ENCODE measurements at places on chromosomes 7 and 10.

DNA sequence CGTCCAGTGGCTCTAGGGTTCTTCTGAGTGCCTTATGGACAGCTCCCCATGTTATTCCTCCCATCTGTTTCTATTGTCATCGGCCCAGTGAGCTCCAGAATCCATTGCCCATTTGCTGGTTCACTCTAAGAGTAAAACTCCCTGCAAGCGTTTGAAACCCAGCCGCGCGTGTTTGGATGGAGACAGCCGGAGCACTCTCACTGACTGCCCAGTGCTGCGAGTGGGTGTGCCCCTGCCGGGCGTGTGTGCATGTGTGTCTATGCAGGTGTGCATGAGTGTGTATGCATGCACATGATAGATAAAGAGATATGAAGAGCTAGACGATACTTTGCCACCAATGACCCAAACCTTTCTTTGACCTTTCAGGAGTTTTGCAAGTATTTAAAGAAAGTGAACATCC, 347.2 kb upstream of the MKI67 start:
- DNase-seq = no peak

DNA sequence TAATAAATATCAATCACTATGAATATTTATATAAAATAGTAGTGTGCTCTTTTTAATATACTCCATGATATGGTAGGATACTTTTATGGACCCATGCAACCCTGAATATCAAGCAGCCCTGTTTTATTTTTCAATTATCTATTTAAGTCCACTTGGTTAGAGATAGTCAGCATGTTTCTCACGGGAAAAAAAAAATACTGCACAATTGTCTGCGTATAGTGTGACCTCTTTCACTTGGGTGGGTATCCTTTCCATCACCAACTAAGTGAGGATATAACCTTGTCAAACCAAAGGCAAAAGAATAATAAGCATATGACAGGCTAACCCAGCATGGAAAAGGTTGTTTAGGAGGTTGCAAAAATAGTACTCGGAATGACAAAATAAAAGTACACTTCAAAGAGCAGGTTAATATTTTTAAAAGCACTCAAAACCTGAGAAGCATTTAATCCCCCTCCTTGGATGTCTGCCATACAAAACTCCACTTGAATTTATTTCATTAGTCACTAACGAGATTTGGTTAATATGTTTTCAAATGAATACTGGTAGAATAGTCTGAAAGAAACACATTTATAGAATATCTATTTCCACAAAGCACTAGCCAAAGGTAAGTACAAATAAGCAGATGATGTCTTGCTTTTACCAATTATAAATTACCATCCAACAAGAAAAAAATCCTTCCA, 76.5 kb downstream of the IMMP2L start:
- DNase-seq = no peak

GRCh38 chr10:44864051-44864450, 47.1 kb upstream of the TMEM72 start:
- no peak for DNase-seq

GRCh38 chr10:75000748-75001321, 110.6 kb upstream of the SAMD8 start:
- DNase-seq = no peak

DNA sequence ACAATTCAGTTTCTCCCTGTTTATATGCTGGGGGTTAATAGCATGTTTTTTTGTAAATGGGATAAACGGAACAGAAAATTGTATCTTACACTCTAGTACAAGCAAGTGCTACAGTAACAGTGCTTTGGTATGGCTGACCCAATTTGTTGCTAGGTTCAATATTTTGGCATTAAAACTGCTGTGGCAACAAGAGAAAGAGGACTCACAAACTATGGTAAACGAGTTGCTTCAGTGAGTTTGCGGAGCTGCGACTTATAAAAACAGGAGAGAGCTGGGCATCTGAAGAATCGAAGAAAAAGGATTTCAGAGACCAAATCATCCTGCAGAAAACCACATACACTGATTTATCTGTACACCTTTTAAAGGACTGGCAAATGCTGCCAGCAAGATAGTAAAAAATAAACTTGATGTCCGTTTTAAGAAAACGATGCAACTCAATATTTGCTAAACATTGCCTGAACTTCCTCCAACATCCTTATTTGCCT, 2.2 kb downstream of the GLUD1 start:
- no peak for DNase-seq

DNA sequence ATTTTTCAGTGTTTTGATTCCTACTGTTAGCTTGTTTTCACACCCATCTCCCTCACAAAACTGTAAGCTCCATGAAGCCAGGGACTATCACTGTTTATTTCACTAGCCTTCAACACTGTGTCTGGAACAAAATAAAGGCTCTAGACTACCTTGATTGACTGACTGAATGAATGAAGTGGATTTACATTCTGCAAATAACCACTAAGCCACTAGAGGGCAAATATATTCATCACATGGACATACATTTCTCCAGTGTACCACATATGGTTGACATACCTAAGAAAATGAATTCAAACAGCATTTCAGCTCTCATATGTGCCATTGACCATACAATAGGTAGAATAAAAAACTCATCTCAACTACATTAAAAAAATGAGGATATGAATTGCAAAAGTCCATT, 185.9 kb downstream of the RAB11FIP2 start:
- DNase-seq = no peak

DNA sequence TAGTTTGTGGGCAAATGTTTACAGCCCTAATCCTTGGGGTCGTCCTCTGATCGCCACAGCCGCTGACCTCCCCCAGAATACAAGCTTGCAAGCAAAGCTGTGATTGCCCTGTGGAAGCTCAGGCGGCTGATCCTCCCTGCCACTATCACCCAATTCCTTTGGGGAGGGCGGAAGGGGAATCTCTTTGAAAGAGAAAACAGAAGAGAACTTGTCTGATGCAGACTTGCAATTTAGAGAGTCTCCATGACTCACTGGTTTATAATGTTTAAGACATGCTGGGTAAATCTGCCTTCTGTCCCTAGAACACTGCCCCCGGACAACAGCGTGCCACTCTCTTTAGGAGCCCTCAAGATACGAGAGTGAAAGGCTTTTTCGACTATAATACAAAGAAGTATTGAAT, 75.5 kb downstream of the NRP1 start:
- DNase-seq = no peak

GRCh38 chr7:47389923-47390630, 191.8 kb downstream of the TNS3 start:
- DNase-seq = no peak

- no peak for DNase-seq
Measured at GRCh38 chr10:51950371-51950995, 251.1 kb upstream of the CSTF2T start.

DNA sequence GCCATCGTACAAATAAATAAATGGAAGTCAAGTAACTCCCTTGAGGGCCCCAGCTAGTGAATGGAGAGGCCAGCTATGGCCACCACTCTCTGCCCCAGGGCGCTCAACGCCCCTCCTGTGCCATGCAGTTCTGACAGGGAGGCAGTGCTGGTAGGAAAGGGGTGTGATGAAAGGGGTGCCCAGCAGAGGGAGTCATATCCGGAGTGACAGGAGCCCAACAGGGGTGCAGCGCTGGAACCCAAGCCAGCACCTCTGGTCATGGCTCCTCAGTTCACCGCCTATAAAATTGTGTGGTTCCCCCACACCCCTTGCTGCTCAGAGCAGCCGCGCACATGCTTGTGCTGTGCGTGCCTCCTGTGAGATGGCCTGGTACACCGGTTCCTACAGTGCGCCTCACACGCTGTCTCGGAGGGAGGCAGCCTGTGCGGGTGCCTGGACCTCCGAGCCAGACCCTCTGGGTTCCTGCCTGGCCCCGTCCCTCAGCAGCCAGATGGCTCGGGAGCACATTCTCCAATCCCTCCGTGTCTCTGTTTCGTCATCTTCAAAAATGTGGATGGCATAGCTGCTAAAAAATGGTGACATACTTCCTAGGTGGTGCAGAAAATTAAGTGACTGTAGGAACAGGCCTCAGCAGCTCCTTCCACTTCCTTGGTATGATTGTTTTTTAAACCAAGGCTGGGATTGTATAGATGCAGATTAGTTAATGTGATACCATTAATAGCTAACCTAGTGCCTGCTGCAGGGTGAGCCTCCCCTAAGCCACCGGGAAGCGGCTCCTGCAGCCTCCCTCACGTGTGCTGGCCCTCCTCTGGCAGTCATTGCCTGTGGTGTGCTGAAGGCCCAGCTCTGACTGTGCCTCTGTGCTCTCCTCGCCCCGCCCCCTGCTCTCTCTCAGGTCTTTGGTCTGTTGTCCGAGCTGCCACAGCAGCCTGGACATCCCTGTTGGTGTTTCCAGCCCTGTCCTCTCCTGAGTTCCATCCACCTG, 125.8 kb downstream of the EGFR start:
- DNase-seq = no peak

GRCh38 chr10:132858121-132859081, 72.5 kb upstream of the NKX6-2 start:
- no peak for DNase-seq

DNA sequence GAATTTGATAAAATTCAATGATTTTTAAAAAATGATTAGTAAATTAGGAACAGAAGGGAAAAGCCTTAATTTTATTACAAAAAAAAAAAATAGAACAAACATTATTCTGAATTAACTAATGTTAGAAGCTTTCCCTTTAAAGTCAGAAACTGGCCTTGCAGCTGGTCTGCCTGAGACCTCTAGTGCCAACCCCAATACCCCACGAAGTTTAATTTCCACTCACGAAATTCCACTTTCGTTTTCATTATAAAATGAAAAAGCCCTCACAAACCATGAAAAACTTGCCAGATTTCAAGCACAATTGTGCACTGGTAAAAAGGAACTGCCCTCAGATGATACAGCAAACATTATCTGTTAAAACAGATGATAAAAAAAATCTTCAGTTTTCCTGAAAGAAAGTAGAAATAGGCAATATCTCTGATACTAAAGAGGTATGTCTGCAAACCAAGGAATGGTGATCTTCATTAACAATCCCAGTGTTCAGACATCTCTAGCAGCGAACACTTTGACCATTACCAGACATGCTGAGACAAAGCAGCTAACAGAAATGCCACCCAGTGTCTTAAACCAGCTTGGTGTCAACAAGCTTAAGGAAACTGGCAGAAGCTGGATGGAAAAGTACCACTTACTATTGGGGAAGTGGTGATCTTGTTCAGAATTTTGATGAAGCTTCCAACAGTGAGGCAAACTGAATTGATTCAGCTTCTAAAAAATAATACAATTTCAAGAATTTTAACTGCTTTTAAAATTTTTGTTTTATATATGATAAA, 80.2 kb downstream of the PALS2 start:
- no peak for DNase-seq

GRCh38 chr7:6269527-6269926, 2.9 kb downstream of the CYTH3 start:
- no peak for DNase-seq

DNA sequence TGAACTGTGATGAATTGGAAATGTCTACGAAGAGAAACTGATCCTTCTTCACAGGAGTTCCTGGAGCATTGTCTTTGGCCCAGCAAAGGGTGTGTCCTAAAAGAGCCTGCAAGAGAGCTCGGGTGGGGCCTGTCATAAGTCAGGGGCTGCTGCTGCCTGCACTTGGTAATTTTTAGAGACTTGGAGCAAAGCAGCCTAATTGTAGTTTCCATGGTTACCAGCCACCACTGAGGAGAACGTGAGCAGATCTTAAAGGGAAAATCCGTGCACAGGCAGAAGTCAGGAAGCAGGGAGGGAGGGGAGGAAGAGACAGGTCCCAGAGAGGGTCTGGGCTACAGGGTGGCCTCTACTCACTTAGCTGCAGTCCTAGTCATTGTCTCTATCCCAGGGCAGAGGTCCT, 463.6 kb downstream of the PLXNA4 start:
- DNase-seq = no peak

DNA sequence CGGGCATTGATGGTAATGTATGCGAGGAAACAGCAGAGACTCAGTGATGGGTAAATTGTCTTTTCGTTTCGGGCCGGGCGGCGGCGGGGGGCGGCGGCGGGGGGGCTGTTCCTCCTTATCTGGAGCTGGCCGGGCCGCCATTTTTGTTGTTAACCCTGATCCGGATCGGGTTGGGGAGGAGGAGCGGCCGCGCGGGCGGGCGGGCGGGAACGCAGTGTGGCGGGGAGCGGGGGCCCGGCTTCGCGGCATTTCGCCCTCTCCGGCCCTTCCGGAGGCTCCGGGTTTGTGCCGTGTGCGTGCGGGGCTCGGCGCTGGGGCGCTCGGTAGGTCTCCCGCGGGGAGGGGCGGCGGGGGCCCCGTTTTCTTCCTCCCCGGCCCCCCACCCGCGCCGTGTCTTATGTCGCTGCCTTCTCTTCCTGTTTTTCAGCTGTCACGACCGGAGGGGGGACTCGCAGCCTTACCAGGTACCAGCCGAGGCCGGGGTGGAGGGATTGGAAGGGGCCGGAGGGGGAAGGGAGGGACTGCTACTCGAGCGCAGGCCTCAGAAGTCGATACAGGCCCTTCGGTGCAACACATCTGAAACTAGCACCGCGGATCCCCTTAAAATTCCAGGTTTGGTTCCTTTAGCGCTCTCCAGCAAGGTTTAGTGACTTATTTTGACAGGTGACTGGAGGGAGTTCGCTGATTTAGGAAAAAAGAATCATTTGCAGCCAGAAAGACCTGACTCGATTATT, 820 bp downstream of the WAC start:
- peak; percentile 73 for DNase-seq

DNA sequence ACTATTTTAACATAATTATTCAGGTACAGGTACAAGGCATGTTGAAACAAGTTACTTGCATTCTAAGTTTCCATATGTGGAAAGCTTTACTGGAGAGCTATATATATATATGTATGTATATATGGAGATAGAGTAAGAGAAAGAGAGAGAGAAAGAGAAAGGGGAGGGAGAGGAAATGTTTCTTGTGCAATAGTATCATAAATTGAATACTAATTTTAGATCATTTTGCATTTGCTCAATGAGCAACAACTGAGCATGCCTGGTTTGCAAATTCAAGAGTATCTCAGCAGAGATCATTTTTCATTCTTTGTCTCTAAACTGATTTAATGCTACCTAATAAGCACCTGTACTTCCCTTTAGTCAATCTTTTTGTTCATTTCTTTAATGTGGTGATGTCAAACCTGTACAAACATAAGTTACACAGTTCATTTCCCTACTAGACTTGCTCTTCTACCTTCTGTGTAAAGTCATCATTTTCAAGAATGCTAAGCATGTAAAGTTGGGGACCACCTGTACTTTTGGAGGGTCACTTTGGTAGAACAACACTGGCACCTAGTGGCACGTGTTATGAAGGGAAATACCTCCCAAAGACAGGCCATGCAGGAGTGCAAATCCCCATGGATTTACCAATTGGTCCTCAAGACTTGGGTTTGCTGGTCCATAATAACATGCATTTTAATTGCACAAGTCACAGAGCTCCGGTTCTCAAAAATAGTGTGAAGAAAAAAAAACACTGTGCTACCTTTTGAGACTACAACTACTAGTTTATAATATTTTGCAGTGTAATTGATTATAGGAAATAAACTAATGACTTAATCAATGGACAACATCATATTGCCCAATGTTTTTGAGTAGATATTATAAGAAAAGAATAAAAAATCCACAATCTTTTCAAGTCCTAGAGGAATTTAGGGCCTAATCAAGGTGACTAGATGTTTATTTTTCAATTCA, 431.2 kb upstream of the IGFBP3 start:
- peak; percentile 10 for DNase-seq

GRCh38 chr7:144670218-144670617, 165.6 kb downstream of the TPK1 start:
- no peak for DNase-seq

- DNase-seq = no peak
Measured at GRCh38 chr10:13340626-13341376, 7.3 kb downstream of the SEPHS1 start.

Data from activated naive CD8-positive, alpha-beta T cell treated with anti-CD3 and anti-CD28 coated beads, Interleukin-2, amount 50 U/mL, for 24 hours (primary cell).